Activated B cell treated with CpG ODN at 0.5 μM for 24 hours (primary cell): ENCODE measurements at places on chromosomes 7 and 10.

DNA sequence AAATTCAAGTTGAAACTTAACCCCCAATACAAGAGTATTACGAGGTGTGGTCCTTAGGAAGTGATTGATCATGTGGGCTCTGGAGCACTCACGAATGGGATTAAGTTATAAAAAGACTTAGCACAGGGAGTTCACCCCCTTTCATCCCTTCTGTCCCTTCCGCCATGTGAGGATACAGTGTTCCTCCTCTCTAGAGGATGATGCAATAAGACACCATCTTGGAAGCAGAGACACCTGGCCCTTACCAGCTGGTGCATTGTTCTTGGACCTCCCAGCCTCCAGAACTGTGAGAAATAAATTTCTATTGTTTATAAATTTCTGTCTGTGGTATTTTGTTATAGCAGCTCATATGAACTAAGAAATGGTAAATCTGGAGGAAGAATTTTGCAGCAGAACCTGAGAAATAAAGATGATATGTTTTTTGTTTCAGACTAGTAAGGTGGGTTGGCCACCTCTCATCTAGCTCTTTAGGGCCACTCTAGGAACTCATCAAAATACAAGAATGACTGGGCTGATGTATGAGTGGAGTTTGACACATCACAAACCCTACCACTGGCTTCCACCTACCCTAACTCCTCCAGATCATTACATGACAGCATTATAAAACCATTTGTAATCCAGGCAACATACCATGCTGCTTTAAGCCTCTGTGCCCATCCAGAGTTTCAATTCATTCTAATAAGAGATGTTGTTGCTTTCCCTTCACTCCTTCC is 22.4 kb downstream of the SLC26A5 start:
- peaks cover 12% of the 10 kb centered on the region for H3K27me3 ChIP-seq
- DNase-seq: no peak
- no peak overlapping the region for H3K27ac ChIP-seq
- H3K36me3 ChIP-seq: no peaks in the 10 kb centered on the region

- DNase-seq: no peak
- no peak overlapping the region for H3K4me3 ChIP-seq
- H3K36me3 ChIP-seq: no peaks in the 10 kb centered on the region
- H3K27me3 ChIP-seq: no peaks in the 10 kb centered on the region
These were observed 266.8 kb upstream of the STEAP1 start for GRCh38 chr7:89887489-89887888.

GRCh38 chr7:116683786-116684185 is 11.8 kb downstream of the MET start:
- peaks cover 68% of the 10 kb centered on the region for H3K27me3 ChIP-seq
- H3K4me3 ChIP-seq: no peak overlapping the region
- H3K27ac ChIP-seq: no peak overlapping the region
- H3K36me3 ChIP-seq: no peaks in the 10 kb centered on the region

GRCh38 chr7:6316226-6316625 is 43.8 kb upstream of the CYTH3 start:
- DNase-seq: no peak
- H3K4me1 ChIP-seq: peaks cover 8% of the 10 kb centered on the region
- no peaks in the 10 kb centered on the region for H3K36me3 ChIP-seq
- no peak overlapping the region for H3K27ac ChIP-seq
- no peaks in the 10 kb centered on the region for H3K27me3 ChIP-seq
- no peak overlapping the region for H3K4me3 ChIP-seq

DNA sequence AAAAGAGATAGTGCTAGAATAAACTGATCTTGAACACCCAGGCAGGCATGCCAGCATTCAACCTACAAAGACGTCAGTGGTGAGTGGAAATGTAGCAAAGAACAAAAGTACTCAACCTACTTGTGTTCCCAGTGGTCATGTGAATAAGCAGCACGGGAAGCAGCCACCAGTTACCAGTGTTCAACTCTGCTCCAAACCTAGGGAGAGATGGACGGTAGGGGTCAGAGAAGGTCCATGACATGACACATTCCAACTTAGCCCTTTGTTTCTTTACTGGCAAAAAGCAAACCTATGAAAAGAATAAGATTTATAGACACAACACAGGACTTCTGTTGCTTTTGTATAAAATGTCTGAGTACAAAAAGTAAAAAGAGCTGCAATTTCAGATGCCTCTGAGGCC is 511.4 kb downstream of the XPNPEP1 start:
- H3K4me1 ChIP-seq: no peaks in the 10 kb centered on the region
- no peak for DNase-seq
- H3K36me3 ChIP-seq: no peaks in the 10 kb centered on the region
- H3K27ac ChIP-seq: no peak overlapping the region

GRCh38 chr10:122853665-122854313 is 8.1 kb upstream of the CUZD1 start:
- H3K4me1 ChIP-seq: peaks cover under 1% of the 10 kb centered on the region
- H3K27ac ChIP-seq: no peak overlapping the region
- H3K36me3 ChIP-seq: peaks cover 61% of the 10 kb centered on the region
- no peaks in the 10 kb centered on the region for H3K27me3 ChIP-seq
- no peak for DNase-seq

GRCh38 chr10:61812052-61812721 is 89.3 kb upstream of the ARID5B start:
- no peak for DNase-seq
- no peaks in the 10 kb centered on the region for H3K36me3 ChIP-seq
- no peak overlapping the region for H3K4me3 ChIP-seq
- H3K27ac ChIP-seq: no peak overlapping the region
- no peaks in the 10 kb centered on the region for H3K27me3 ChIP-seq
- no peaks in the 10 kb centered on the region for H3K4me1 ChIP-seq

GRCh38 chr10:86651631-86652331 is 2.6 kb upstream of the OPN4 start:
- H3K4me1 ChIP-seq: no peaks in the 10 kb centered on the region
- no peak overlapping the region for H3K4me3 ChIP-seq
- H3K27me3 ChIP-seq: peaks cover 6% of the 10 kb centered on the region
- peak; percentile 9 for DNase-seq
- H3K36me3 ChIP-seq: no peaks in the 10 kb centered on the region

DNA sequence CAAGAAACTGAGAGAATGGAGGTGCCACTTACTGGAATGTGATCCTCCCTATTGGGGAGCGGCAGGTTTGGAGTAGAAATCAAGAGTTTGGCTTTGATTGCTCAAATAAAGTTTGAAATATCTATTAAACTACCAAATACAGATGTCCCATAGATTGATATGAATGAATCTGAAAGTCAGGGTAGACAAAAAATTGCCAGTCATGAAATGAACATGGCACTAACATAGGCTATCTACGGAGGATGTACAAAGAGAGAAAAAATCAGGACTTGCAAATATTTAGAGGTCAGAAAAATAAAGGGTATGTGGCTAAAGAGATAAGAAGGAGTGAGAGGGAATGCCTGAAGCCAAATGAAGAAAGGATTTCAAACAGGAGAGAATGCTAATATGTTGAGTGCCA is 119.9 kb downstream of the PCDH15 start:
- H3K27ac ChIP-seq: no peak overlapping the region
- no peak overlapping the region for H3K4me3 ChIP-seq
- H3K4me1 ChIP-seq: no peaks in the 10 kb centered on the region
- H3K36me3 ChIP-seq: no peaks in the 10 kb centered on the region
- no peak for DNase-seq
- H3K27me3 ChIP-seq: no peaks in the 10 kb centered on the region

DNA sequence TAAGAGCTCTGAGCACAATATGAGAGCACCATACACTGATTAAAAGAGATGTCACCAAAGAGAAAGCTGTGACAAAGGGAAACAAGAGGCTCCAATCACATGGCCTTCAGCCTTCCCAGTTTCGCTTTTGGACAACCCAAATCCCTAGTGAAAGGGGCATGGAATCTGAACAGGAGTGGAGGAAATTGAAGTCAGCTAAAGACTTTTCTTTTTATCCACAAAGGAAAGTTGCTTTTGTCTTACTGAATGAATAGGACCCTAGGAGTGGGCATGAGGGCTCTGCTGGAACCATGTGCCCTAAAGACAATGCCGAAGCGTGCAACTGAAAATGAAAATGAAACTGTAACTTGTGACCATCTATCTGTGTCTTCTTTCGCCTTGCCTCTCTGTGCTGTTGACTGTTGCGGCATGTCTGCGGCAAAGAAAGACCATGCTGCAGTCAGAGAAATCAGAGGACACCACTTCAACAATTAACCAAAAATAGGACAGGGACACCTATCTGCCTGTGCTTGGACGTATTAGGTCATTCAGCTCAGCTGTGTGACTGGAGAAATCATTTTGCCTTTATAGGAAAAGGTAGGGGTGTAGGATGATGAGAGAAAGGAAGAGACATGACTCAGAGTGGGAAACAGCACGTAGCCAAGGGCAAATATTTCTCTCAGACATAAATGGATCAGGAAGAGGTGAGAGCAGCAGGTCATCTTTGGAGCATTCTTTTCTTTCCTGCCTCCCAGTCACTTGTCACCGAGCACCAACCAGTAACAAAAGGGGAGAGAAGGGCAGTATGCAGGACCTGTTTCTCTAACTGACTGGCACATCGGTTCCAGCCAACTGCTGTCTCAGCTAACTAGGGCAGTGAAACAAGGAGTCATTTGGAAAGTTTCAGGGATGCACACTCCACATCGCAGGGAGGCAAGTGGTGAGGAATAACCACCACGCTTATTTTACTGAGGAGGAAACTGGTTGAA is 12.3 kb downstream of the CAV2 start:
- peaks cover 13% of the 10 kb centered on the region for H3K27me3 ChIP-seq
- DNase-seq: no peak
- no peaks in the 10 kb centered on the region for H3K36me3 ChIP-seq
- peak overlapping the region; percentile 78 for H3K4me3 ChIP-seq
- H3K4me1 ChIP-seq: peaks cover 12% of the 10 kb centered on the region

- H3K4me3 ChIP-seq: no peak overlapping the region
- no peaks in the 10 kb centered on the region for H3K27me3 ChIP-seq
- no peaks in the 10 kb centered on the region for H3K36me3 ChIP-seq
- H3K27ac ChIP-seq: no peak overlapping the region
These were observed 144.6 kb upstream of the TMEM106B start for GRCh38 chr7:12066521-12066920.

DNA sequence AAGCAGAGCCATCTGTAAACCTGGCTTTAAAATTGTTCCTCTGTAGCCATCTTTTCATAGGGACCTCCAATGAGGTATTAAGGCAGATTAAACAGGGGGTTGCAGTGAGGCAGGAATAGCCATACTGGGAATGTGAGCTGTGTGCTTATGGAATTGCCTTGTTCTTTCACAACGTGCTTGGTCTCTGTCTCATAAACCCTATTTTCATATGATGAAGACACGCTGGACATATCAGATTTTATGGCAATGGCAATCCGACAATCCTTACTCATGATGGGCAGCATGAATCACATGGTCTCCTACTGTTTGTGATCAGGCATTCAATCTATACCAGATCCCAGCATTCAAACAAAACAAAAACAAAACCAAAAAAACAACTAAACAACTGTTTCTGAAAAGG is 418.9 kb upstream of the NRP1 start:
- no peak overlapping the region for H3K27ac ChIP-seq
- DNase-seq: no peak
- no peak overlapping the region for H3K4me3 ChIP-seq
- H3K4me1 ChIP-seq: no peaks in the 10 kb centered on the region
- H3K27me3 ChIP-seq: no peaks in the 10 kb centered on the region
- H3K36me3 ChIP-seq: no peaks in the 10 kb centered on the region

DNA sequence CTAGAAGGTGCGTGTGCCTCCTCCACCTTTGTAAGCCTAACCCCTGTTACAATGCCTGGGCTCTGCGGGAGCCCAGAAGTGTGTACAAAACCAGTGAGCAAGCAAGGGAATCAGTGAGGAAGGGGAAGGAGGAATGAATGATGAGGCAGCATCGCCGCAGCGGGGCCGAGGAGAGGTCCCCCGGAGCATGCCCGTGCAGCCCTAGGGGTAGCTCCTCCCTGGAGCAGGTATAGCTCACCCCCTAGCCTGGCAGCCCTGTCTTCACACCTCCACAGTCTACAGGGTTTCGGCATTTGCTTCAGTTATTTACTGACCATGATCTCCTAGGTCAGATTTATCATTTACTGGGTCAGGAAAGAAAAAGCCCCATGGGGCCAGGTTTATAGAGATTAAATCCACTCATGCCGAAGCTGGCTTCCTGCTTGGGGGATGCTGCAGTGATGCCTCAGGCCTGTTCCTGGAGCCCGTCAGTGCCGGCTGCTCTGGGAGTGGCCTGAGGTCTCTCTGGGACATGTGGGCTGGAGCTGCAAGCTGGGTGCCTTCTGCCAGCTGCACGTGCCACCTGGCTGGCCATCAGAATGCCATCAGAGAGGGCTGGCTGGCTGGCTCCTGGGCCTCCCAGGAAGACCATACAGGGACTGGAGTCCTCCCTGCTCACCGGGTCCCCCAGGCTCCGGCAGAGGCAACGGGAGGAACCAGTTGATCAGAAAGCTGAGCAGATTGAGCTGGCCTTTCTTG is 138.9 kb downstream of the GRK5 start:
- peaks cover 62% of the 10 kb centered on the region for H3K36me3 ChIP-seq
- no peak overlapping the region for H3K27ac ChIP-seq
- H3K27me3 ChIP-seq: no peaks in the 10 kb centered on the region
- H3K4me1 ChIP-seq: peaks cover 19% of the 10 kb centered on the region
- H3K4me3 ChIP-seq: no peak overlapping the region

GRCh38 chr10:21724687-21725367 is 190.8 kb downstream of the MLLT10 start:
- peaks cover 56% of the 10 kb centered on the region for H3K36me3 ChIP-seq
- no peak overlapping the region for H3K4me3 ChIP-seq
- DNase-seq: no peak
- H3K4me1 ChIP-seq: peaks cover 4% of the 10 kb centered on the region
- no peak overlapping the region for H3K27ac ChIP-seq

- peak overlapping the region; percentile 30 for H3K27ac ChIP-seq
- H3K36me3 ChIP-seq: no peaks in the 10 kb centered on the region
- DNase-seq: no peak
- H3K4me3 ChIP-seq: peak overlapping the region; percentile 48
These were observed 930 bp upstream of the HOXA10 start for GRCh38 chr7:27174874-27175625.

GRCh38 chr10:110275128-110275729 is 29.5 kb downstream of the SMNDC1 start:
- no peak for DNase-seq
- H3K27ac ChIP-seq: no peak overlapping the region
- H3K4me3 ChIP-seq: no peak overlapping the region
- H3K36me3 ChIP-seq: peaks cover 3% of the 10 kb centered on the region
- H3K27me3 ChIP-seq: no peaks in the 10 kb centered on the region
- H3K4me1 ChIP-seq: peaks cover 32% of the 10 kb centered on the region

DNA sequence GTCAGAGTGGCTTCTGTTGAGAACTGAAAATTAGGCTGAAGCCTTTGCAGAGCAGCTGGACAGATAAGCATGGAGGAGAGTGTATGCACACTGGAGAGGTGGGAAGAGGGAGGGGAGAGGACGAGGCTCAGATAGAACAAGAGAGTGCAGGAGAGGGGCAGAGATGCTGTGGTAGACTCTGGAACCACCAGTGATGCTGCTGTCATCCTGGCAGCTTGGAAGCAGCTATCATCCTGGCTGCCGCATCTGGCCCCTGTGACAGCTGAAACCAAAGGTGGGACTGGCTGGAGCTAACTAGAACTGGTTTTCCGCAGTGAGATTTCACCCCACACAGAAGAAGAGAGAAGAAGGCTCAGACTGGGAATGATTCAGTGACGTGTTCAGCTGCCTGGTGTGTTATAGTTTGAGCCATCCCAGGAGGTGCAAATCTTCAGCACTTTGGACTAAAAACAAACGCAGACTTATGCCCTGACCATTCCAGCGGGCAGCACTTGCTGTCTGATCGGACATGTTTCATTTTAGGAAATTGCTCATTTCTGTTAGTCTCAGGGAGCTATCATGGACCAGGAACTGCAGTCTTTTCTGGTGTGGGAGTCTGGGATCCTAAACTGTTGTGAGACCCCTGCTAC is 38.4 kb downstream of the EEPD1 start:
- no peaks in the 10 kb centered on the region for H3K36me3 ChIP-seq
- H3K27me3 ChIP-seq: peaks cover 5% of the 10 kb centered on the region
- H3K4me1 ChIP-seq: peaks cover 19% of the 10 kb centered on the region
- DNase-seq: no peak
- H3K4me3 ChIP-seq: peak overlapping the region; percentile 33
